ENCODE measurements at places on chromosomes 13 and 19.

GRCh38 chr19:29176981-29177754 is 35.8 kb downstream of the UQCRFS1 start:
- DNase-seq = no peak

DNA sequence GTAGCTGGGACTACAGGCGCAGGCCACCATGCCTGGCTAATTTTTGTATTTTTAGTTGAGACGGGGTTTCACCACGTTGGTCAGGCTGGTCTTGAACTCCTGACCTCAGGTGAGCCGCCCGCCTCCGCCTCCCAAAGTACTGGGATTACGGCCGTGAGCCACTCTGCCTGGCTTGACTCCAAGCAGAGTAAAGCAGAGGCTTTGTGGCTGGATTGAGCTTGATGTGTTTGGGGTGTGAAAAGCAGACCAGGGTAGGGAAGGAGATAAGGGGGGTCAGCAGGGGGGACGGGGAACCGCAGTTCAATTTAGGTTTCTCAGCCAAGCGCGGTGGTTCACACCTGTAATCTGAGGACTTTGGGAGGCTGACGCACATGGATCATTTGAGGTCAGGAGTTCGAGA is 4.2 kb upstream of the CLPP start:
- DNase-seq = no peak

DNA sequence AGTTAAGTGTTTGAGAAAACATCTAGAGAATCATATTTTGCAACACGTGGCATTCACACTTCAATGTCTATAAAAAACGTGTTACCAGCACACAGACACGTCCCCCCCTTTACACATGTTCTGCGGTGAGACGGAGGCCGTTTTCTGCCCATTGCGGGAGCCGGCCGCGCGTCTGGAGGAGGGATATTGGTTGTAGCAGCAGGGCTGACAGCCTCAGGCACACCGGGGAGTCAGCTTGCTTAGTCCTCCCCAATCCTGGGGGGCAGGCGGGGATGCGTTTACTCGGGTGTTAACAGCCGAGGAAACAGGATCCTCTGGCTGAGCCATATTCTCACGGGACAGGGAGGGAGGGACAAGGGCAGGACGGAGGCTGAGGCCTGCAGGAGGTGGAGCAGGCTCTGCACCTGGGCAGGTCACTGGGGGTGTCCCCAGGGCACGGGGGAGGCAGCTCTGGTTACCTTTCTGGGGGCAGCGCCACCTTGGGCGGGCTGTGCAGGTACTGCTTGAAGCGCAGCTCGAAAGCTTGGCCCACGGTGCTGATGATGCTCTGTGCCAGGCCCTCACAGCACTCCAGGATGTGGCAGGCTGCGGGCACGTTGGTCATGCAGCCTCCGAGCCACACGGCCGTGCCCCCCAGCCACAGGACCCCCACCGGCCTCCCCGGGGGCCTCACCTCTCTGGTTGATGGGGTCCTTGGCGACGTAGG is 25.0 kb downstream of the SHC2 start:
- DNase-seq = no peak

GRCh38 chr13:22357132-22357531 is 686.3 kb downstream of the FGF9 start:
- no peak for DNase-seq
